Testis (tissue), 5 donors: ENCODE measurements at places on chromosomes 6 and 20. TPM values are rescaled to one million over a fixed set of nuclear protein-coding genes. Genes with fewer than 3 reads are reported as not detected.

PTCRA gene
- total RNA-seq = 0.56 TPM

DNA sequence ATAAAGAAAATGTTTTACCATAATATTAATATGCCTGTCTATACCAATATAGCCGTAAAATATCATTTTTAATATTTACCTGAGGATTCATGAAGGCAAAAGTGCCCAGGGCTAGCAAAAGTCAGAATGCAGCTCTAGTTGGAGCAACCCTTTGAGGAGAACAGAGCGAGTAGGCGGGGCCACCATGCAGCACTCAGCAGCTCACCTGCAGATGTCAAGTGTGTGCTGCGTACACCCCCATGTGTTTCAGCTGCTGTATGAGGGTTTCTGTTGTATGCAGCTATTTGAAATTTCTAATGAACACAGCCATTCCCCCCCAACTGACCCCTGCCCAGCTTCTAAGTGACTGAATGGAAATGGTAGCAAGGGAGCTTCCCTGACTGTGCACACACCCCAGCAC lies 508.0 kb downstream of the QKI start:
- DNase-seq = no peak
- H3K4me1 ChIP-seq = no peaks in the 10 kb centered on the region
- H3K27ac ChIP-seq = no peak overlapping the region
- H3K27me3 ChIP-seq = no peaks in the 10 kb centered on the region

DNA sequence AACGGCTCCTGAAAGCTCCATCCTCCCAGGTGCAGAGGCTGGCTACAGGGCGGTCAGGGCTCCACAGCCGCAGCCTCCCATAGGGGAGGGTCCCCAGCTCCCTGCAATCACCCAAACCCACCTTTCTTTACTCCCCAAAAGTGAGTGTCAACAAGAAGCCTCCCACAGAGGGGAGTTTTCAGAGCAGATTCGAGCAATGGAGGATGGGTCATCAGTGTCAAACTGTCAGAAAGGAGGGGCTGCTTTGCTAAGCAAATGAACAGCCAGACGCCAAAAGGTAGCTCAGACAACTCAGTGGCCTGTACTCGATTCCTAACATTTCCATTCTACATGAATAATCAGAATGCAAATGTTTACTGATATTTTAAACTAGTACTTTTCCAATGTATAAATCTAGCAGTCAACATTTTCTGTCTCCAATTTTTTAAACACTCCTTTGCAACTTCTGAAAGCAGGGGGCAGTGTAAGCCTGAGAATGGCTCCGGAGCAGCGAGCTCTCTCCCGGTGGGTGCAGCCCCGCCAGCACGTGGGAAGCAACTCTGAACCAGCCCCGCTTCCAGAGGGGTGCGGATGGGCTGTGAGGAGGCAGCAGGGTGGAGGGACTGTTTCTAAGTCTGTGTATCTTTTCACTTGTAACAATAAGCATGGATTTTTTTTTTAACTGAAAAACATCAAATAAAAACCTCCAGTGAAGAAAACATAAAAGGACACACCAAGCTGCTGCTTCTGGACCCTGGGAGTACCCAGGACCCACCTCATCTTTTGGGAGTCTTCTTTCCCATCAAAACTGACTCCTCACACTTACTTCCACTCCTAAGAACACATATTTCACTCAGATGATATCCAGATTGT lies 54.9 kb downstream of the TAF4 start:
- peaks cover 4% of the 10 kb centered on the region for H3K4me1 ChIP-seq
- peak; percentile 76 for DNase-seq
- H3K27ac ChIP-seq = no peak overlapping the region
- no peaks in the 10 kb centered on the region for H3K27me3 ChIP-seq

GRCh38 chr6:32110632-32111031 lies 1.5 kb upstream of the TNXB start:
- peak overlapping the region; percentile 32 for H3K27ac ChIP-seq
- no peak overlapping the region for H3K4me3 ChIP-seq
- peaks cover 53% of the 10 kb centered on the region for H3K4me1 ChIP-seq

DNA sequence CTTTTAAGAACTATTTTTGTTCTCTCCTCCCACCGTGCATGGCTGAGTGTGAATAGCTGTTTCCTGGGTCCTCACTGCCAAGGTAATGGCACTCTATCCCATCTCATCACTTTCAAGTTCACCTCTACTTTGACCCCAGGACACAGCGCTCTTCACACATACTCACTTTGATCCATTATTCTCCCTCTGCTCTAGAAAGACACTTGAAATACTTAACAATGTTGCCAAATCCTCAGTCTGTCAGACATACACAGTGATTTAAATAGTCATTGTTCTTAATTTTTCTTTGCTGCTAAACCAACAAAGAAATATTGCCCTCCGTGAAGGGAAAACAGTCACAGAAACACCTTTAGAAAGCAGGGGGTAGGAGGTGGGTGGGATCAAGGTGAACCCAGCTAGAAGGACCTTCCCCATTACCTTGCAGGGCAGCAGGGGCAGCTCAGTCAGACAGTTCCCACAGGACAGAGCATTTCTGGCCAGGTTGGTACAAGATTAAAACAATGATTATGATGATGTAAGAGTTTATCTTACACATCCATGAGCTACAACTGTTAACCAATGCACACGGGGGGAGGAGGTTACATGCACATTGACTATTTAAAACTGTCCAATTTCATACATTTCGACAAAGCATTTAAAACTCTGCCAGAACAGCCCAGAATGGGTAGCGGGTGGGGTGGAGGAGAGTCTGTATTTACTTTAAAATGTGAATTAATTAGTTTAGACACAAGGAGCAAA lies 2.4 kb downstream of the SLC22A23 start:
- H3K36me3 ChIP-seq = no peaks in the 10 kb centered on the region
- peaks cover 9% of the 10 kb centered on the region for H3K4me1 ChIP-seq
- H3K27ac ChIP-seq = no peak overlapping the region
- no peaks in the 10 kb centered on the region for H3K27me3 ChIP-seq

- H3K4me3 ChIP-seq = no peak overlapping the region
- no peak for DNase-seq
- no peaks in the 10 kb centered on the region for H3K36me3 ChIP-seq
- H3K4me1 ChIP-seq = no peaks in the 10 kb centered on the region
- H3K27ac ChIP-seq = no peak overlapping the region
These were observed 181.9 kb downstream of the SYNDIG1 start for GRCh38 chr20:24651171-24651975.
